Left renal pelvis (tissue), 4 donors: ENCODE measurements at places on chromosomes 7 and 10.
A peak's percentile ranks its signal among the peaks of the same experiment; 100 is the strongest.

DNA sequence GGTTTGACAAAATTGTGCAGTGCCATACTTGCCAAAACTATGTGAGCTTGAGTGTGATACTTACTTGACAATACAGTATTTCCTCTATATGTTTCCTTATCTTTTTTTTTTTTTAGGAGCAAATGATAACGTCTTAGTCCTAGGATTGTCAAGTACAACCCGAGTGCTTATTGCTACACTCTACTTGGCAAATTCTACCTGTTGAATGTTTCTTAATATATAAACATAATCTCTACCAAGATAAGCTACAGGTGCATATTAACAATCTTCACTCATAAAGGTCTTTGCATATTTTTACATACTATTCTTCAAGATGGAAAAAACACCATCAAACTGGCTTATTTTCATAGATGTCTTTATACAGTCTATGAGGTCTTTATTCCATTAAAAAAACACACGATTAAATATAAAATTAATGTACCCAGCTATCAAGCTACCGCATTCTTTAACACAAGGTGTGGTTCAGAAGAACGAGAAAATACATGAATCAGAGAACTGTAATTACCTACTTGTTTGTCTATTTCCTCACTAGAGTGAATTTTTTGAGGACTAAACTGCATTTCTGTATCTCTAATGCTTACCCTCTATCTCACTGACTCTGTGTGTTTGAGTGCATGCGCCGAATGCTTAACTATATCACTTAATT is 76.1 kb upstream of the PDSS1 start:
- DNase-seq = no peak

DNA sequence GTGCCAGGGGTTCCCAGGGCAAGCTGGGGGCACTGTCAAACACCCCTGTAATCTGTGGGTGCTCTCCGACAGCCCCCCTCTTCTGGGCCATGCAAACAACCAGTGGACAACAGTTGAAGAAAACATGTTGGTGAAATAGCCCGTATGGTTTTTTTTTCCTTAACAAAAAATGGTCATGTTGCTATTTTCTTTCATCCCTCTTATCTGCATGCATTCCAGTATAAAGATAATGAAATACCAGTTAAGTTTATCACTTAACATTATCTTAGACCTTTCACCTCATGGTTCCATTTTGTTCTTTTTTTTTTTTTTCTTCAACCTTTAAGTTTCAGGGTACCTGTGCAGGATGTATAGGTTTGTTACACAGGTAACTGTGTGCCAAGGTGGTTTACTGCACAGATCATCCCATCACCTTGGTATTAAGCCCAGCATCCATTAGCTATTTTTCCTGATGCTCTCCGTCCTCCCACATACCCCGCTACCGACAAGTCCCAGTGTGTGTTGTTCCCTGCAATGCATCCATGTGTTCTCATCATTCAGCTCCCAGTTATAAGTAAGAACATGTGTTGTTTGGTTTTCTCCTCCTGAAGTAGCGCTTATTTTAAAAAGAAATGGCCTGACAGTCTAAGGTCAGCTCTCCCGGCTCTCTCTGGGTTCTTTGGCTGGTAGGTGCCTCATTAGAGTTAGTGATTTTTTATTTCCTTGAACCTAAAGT is 110.1 kb downstream of the NRP1 start:
- no peak for DNase-seq

DNA sequence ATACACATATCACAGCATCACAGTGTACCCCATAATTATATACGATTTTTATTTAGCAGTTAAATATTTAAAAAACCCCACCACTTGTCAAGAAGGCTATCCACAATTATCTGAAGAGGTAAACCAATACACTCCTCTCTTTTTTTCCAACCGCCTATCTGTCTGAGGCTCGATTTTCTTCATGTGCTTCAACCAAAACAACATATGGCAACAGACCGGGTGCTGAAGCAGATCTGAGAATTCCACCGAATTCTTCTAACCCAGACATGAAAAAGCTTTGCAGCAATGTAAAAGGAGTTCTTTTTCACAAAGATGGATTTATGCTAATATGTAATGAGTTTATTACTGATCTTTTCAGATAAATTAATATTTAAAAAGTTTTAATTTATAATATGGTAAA is 132.4 kb upstream of the RHEB start:
- no peak for DNase-seq

GRCh38 chr7:129947701-129948100 is 5.1 kb downstream of the UBE2H start:
- no peak for DNase-seq

- no peak for DNase-seq
Observed at GRCh38 chr10:69681436-69681835, 51.4 kb downstream of the FAM241B start.

DNA sequence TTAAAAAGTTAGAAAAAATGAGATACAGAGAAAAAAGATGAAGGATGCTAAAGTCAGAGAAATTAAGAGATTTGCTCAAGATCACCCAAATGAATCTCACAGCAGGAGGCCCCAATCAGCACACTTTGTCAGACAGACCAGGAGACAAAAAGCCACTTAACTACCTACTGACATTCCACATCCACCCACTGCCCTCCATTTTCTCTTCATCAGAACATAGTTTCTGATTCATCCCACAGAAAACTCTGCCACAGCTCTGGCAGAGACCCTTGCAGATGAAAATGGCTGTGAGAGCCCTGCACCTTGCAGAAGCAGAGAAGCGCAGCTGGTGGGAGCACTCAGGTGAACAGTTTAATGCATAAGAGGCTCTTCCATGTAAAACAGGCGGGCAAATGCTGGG is 26.6 kb downstream of the DGKI start:
- no peak for DNase-seq

GRCh38 chr10:131739206-131739605 is 161.6 kb upstream of the PPP2R2D start:
- DNase-seq = no peak

- no peak for DNase-seq
Observed at GRCh38 chr10:73850211-73850610, 24.1 kb downstream of the CAMK2G start.

DNA sequence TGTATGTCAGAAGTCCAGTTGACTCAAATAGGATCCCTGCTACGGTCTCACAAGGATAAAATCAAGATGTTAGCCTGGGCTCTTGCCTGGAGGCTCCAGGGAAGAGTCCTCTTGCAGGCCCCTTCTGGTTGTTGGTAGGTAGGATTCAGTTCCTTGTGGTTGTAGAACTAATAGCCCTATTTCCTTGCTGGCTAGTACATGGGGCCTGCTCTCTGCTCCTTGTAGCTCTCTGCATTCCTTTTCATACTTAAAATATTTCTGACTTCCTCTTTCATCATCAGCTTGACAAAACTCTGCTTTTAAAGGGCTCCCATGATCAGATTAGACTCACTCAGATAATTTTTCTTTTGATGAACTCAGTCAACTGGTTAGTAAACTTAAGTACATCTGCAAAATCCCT is 756.7 kb downstream of the GATA3 start:
- no peak for DNase-seq

DNA sequence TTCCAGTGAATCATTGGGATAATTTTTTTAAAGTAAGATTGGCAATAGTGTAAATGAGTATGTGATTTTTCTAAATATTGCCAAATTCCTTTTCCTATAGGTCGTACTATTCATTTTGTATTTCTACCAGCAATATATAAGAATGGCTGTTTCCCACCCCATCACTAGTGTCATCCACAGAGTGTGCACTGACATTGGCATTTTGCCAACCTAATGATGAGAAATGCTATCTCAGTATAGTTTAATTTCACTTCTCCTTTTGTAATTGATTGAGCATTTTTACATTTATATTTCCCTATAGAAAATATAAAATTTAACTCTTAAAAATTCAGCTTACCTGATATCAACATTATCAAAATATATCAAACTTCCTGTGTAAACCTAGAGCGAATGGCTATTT is 17.6 kb upstream of the TMEM26 start:
- no peak for DNase-seq

- DNase-seq = no peak
Observed at GRCh38 chr10:21751341-21752310, 217.6 kb downstream of the MLLT10 start.

- no peak for DNase-seq
Observed at GRCh38 chr10:126849646-126850045, 55.6 kb upstream of the DOCK1 start.

GRCh38 chr10:122112625-122113160 is 123.7 kb downstream of the TACC2 start:
- DNase-seq = peak; percentile 70

DNA sequence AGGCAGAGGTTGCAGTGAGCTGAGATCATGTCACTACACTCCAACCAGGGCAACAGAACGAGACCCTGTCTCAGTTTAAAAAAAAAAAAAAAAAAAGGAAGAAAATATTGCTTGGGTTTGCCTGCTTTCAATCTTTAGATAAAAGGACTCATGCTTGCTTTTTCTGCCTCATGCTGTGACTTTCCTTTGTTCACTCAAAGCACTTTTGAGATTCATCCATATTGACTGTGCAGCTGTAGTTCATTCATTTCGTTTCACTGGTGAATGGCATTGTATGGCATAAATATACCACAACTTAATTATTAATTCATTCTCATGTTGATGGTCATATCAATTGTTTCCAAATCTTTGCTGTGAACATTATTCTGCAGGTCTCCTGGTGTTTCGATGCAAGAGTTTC is 97.6 kb upstream of the NFE2L3 start:
- DNase-seq = no peak

GRCh38 chr10:21031232-21031795 is 134.2 kb upstream of the NEBL start:
- no peak for DNase-seq

- DNase-seq = no peak
Observed at GRCh38 chr10:29670761-29671160, 36.0 kb upstream of the SVIL start.

DNA sequence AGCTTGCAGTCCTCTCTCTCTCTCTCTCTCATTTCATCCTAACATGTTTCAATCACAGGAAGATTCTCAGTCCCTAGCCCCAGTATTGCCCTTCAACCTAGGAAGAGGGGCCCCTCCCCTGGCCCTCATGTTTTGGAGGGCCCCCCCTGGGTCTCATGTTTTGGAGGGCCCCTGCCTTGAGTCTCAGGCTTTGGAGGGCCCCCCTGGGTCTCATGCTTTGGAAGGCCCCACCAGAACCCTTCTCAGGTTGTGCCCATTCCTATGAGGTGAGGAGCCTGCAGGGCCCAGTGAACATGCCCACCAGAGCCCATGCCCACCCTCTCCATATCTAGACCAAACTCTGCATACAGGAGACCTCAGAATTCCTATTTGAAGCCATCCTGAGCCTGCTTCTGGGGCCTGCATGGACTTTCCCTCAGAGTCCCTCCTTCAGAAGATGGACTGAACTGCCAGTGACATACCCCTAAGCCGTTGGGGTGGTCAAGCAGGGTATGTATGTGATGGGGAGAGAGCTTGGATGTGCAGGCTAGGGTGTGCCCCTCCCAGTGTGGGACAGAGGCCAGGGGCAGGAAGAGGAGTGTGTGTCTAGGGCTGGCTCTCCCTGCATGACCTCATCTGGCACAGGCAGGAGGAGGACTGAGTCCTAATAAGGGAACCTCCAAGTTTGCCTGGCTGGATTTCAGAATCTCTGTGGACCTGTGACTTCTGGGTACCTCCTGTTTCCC is 8.1 kb upstream of the VDAC2 start:
- no peak for DNase-seq

GRCh38 chr10:73653701-73654100 is 2.1 kb downstream of the SYNPO2L start:
- DNase-seq = no peak

GRCh38 chr7:48781752-48782151 is 142.6 kb upstream of the CDC14C start:
- no peak for DNase-seq

GRCh38 chr10:36801660-36802059 is 323.7 kb upstream of the ANKRD30A start:
- DNase-seq = no peak

DNA sequence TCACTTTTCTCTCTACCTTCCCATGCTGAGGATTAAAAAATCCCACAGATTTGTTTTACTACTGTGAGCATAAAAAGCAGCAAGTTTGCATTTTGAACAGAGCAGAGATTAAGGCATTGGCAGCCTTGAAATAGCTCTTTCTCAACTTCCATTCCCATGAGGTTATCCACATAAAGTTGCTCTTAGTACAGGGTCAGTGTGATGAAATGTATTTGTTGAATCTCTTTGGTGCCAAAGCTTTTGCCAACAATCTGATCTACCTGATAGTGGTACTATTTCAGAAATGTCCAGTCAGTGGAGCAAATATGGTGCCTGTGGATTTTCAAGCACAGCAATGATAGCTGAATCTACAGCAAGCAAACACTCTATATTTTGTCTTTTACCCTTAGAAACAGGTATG is 254.8 kb downstream of the INHBA start:
- no peak for DNase-seq

GRCh38 chr7:16743236-16743635 is 10.3 kb upstream of the TSPAN13 start:
- DNase-seq = no peak

GRCh38 chr7:89685287-89685686 is 469.0 kb upstream of the STEAP1 start:
- no peak for DNase-seq

- DNase-seq = no peak
Observed at GRCh38 chr7:44378744-44379143, 53.4 kb upstream of the CAMK2B start.

DNA sequence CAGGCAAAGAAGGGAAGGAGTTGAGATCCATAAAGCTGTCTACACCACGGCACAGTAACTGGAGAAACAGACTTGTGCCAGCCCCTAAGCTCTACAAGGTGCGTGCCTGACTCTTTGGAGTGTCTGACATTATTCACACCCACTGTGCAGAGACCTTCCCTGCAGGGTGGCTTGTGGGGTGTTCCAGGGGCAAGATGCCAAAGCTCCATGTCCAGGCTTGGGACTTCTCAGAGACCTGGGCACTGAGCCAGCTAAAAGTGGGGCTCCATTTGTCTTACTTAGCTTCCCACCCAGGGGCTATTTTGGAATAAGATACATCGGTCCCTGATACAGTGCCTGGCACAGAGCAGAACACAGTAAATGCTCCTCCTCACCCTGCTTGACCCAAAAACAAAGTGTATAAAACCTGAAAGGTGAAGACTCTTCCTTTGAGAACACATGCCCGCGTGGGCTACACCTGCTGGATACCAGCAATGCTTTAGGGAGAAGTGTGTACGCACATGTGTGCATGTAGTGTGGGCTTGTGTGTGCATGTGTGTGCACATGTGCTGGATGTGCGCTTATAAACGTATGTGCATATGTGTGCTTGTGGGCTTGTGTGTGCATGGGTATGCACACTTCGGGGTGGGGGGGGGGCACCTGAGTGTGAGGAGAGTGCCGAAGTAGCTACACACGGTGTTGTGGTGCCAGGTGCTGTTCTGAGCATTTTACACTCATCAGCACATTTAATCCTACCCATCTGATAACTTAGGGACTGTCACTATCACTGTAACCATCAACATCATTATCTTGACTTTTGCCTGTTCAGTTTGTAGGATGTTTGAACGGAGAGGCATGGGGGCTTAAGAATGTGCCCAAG is 143.0 kb downstream of the ARHGAP22 start:
- DNase-seq = no peak

- DNase-seq = no peak
Observed at GRCh38 chr10:612696-613095, 76.8 kb downstream of the DIP2C start.
